ENCODE measurements at places on chromosomes 1 and 21.
A peak's percentile ranks its signal among the peaks of the same experiment; 100 is the strongest.

DNA sequence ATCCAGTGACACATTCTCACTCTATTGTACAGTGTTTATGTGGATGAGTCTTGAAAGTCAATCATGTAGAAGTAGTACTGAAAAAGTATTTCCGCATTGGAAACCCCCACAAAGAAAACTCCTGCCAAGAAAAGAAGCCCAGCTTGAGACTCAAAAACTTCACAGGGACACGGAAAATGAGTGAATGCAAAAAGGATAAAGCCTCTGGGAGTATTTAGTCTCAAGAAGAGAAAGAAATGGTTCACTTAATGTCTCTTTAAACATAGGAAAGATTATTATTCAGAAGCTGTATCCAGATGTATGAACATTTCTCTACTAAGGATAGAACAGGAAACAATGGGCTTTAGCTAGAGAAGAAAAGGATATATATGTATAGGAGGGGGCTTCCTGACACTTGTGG is 304.5 kb downstream of the BARHL2 start:
- no peak for DNase-seq

DNA sequence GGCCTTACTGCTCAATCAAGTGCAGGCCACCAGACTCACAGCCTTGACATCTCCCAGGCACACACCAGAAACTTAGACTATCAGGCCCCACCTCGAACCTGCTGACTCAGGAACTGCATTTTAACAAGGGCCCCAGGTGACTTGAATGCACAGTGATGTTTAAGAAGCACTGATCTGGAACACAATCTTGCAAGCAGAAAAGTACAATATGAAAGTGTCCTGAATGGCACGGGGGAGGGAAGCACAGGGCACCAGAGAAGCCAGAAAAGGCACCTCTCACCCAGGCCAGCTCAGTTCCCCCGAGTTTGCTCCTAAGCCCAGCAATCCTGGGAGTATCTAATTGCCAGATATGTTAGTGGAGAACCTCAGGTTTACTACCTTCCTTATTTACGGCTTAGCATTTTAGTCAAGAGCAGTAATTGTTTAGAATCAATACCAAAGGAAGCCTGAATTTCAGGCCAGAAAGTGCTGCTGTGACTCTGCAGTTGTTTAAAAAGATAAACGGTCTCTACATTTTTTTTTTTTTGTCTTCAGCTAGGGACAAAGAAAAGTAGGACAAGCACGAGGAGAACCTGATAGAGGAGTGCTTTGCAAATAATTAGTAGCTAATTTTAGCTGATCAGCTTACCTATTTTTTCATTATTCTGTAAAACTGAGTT is 50.9 kb upstream of the CDC42BPA start:
- DNase-seq: no peak

DNA sequence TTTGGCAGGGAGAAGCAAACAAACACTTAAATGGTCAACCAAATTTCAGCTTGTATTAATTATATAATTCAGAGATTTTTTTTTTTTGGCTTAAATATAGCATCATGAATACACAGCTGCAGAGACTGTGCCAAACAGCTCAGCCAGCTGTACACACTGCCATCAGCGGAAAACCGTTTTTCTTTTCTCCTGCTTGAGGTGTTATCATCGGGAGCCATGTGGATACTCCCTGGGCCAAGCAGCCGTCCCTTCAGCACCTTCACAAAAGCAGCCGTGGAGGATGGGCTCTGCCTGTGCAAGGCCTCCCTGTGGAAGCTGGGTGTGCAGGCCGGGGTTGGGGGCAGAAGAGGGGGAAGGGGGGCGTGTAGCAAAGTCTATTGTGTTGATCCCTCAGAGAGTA is 85.0 kb downstream of the NUF2 start:
- DNase-seq: no peak

DNA sequence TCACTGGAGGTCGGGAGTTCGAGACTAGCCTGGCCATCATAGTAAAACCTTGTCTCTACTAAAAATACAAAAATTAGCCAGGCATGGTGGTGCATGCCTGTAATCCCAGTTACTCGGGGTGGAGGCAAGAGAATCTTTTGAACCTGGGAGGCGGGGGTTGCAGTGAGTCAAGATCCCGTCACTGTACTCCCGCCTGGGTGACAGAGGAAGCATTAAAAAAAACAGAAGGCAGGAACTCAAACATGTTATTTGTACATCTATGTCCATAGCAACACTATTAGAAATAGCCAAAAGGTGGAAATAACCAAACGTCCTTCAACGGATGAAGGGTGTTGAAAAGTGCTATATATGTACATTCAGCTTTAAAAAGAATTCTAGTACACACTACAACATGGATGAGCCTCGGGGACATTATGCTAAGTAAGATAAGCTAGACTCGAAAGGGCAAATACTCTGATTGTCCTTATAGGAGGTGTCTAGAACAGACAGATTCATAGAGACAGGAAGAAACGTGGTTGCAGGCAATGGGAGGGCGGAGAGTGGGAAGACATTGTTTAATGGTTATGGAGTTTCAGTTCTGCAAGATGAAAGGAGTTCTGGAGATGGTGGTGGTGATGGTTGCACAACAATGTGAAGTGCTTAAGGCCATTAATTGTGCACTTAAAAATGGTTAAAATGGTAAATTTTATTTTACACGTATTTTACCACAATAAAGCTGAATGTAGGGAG is 19.2 kb downstream of the NLRP3 start:
- DNase-seq: no peak

DNA sequence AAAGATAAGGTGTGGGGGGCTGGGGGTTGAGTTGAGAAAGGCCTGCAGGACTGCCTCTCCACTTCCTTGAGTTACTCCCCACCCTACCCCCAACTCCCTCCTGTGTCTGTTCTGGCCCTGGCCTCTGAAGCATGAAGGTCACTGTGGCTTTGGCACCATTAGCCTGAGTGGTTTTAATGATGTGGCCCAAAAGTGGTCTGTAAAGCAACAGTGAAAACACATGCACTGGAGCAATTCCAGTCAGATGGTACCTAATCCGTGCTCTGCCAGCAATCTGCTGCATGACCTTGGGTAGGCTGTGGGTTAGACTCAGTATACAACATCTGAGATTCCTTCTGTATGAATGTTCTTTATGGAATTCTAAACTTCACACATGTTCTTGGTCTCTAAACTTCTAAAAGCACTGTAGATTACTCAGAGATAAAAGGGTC is 86.5 kb upstream of the ATP1A1 start:
- DNase-seq: peak; percentile 26

- no peak for DNase-seq
Measured at GRCh38 chr1:95382000-95382786, 148.2 kb downstream of the RWDD3 start.

- DNase-seq: no peak
Measured at GRCh38 chr1:20530901-20531300, 21.5 kb upstream of the FAM43B start.

GRCh38 chr21:28253338-28253737 is 739.3 kb downstream of the LTN1 start:
- DNase-seq: peak; percentile 11

DNA sequence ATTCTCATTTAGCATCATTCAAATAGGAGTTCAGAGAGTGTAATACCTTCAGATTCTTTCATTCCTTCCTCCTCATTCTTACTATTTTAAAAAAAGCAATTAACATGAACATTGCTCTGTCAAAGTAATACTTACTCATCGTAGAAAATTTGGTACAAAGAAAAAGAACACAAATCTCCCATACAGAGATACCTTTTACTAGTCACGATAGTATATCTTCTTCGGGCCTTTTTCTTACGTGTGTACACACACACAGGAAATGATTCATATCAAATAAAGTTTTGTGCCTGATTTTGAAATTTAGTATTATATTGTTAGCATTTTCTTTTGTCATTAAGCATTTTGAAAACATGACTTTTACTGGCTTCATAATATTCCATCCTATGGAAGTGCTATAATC is 52.9 kb downstream of the NCF2 start:
- DNase-seq: no peak

GRCh38 chr1:15160626-15161025 is 7.1 kb downstream of the TMEM51 start:
- no peak for DNase-seq

DNA sequence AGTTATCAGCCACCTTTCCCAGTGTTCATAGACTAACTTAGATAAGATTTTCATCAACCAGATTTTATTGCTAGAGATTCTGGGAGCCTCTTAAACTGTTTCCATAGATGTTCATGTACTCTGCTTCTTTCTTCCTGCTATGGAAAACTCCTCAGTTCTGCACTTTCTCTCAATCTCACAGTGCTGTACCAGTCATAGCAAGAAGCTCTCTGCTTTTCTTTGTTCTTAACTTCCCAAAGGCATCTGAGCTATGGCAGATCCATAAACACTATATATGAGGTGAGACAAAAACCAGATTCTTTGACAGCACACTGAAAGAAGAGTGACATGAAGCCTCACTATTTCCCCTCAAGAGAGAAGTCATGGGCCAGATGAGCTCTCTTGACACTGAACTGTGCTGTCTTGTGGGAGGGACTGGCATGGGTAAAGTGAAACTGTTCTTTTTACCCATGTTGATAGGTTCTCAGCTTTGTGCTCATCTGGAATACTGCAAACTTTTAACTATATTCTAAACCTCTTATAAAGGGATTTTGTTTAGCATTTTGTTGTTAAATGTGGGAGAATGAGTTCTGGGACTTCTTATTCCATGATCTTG is 64.2 kb upstream of the LYPLAL1 start:
- DNase-seq: no peak

DNA sequence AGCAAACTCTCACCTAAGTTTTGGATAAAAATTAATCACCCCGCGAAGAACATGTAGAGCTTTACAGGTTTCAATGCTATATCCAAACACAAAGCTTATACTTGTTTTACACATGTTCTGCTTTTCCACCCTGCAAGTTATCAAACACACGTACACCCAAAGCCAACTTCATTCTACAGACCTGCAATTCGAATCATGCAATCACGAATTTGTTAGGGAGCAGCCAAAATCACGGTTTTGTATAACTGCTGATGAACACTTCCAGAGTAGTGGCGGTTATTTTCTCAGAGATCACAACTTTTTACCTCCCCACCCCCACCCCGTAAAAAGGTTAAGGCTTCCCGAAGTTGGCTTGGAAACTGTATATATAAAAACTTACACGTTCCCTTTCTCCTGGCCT is 1.4 kb downstream of the HMGN1 start:
- DNase-seq: no peak

GRCh38 chr1:87450136-87450535 is 121.5 kb downstream of the LMO4 start:
- no peak for DNase-seq

GRCh38 chr21:43653626-43654025 is 5.7 kb downstream of the HSF2BP start:
- no peak for DNase-seq

Data from SJCRH30 (cell line).